ENCODE measurements at places on chromosomes 4 and X. TPM values are rescaled to one million over a fixed set of nuclear protein-coding genes. Genes with fewer than 3 reads are reported as not detected.

The MAD2L1 gene
- total RNA-seq: 0.31 TPM

The SNX12 gene
- total RNA-seq: 48.8 TPM

The PRR32 gene
- not detected for total RNA-seq

The FANCB gene
- 1.0 TPM for total RNA-seq

DNA sequence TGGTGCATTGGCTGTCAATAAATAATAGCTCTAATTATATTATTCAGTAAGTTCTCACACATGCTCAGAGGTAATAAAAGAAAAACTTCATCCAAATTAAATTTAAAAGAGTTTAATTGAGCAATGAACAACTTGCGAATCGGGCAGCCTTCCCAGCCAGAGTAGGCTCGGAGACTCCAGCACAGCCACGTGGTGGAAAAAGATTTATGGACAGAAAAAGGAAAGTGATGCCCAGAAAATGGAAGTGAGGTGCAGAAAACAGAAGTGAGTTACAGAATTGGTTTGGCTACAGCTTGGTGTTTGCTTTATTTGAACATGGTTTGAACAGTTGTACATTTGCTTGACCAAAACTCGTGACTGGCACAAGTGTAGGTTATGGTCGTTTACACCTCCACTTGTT is 13.6 kb upstream of the BOD1L1 start:
- no peak for DNase-seq

DNA sequence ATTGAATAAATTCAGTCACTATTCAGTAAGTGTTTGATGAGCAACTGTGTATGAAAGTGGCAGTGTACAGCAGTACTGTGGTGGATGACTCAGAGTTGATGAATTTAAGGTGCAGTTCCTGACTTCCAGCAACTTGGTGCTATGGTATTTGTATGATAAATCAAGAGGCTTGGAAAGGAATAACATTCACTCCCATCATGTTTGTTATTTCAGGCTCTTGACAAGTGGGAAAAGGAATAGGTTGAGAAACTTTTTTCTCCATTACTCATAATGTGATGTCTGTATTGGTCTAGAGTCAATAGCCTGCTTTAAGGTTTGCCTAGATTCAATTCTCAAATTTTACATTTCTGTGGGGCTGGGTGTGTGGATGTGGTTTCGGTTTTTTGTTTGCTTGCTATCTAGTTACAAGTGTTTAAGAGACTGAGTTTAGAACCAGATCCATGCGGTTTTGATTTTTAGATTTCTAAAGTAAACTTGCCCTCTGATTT is 35.1 kb upstream of the CYP2U1 start:
- DNase-seq: no peak

DNA sequence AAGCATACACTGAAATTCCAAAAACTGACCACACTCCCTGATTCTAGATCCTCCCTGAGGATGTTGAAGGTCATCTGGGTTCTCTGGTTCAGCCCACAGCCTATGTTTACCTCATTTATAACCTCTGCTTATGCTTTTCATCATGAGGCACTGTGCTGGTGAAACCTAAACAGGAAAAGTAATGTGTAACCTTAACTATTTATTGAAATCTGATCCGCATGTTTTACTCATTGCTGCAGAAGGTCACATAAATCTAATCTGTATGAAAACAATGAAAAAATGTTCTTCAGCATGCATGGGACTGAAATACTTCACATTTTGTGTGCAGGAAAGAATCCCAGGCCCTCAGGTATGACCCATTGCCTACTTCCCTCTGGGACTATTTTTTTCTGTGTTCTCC is 30.3 kb downstream of the UCHL1 start:
- no peak for DNase-seq

- DNase-seq: no peak
Observed at GRCh38 chr4:71978210-71978835, 53.5 kb upstream of the NPFFR2 start.

GRCh38 chr4:172308078-172308477 is 494.9 kb downstream of the GALNTL6 start:
- no peak for DNase-seq

DNA sequence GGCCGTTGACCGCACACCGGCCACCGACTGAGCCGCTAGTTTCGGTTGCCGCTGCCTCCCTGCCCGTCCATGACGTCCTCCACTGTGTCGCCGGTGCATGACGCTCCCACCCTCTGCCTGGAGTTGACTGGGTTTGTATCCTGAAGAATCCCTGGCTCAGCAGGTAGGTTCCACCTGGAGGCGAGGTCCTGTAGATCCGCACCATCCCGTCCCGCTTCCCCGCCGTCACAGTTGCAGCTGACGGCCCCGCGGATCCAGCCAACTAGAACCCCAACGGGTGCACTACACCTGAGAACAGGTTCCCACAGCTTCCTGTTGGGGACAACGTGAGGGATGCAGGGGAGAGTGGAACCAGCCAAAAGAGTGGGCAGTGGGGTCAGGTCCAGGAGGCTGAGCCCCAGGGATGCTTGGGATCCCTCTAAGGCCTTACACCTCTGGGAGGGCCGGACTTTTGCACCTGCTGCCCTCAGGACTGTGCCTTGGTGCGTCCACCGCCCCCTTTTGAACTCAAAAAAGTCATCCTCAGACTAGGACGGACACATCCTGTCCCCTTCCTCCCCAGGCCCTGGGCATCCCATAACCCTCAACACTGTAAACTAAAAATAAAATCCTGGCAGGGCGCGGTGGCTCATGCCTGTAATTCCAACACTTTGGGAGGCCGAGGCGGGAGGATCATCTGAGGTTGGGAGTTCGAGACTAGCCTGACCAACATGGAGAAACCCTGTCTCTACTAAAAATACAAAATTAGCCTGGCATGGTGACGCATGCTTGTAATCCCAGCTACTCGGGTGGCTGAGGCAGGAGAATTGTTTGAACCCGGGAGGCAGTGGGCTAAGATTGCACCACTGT is 1.1 kb upstream of the SLBP start:
- no peak for DNase-seq

DNA sequence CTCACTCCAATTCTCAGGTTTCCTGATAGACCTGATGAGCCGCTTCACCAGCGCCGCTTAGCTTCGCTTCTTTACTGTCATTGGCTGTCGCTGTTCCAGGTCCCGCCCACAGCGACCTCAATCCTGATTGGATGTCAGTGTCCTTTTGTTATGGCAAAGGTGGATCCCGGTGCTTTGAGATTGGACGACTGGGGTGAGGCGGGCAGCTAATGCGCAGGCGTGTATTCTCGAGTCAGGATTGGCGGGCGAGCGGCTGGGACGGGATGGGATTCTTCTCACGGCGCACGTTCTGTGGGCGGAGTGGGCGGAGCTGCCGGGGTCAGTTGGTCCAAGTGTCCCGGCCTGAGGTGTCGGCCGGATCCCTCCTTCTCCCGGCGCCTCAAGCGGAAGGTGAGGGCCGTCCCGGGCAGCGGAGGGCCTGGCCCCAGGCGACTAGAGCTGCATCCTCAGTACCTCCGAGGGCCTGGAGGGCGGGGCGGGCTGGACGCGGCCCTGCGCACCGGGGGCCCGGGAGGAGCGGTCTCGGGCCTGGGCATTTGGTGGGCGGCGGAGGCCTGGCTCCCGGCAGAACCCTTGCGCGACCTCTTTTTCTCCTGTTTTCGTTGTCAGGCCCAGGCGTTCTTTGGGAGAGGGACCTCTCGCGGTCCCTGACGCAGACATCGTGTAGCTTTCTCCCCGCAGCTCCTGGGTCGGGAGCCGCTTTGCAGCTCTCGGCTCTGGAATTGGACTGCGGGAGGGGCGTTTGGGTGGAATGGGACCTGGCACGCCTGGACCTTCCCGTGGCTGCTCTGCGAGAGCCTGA is at the start of gene SCOC:
Gene SCOC (plus strand): TSS at position 319 of the 802 bp plus-strand sequence. CDS start 5,525 bp downstream, outside the sequence.
- peak; percentile 95 for DNase-seq

- no peak for DNase-seq
Observed at GRCh38 chrX:154433605-154434004, 3.3 kb upstream of the GDI1 start.

DNA sequence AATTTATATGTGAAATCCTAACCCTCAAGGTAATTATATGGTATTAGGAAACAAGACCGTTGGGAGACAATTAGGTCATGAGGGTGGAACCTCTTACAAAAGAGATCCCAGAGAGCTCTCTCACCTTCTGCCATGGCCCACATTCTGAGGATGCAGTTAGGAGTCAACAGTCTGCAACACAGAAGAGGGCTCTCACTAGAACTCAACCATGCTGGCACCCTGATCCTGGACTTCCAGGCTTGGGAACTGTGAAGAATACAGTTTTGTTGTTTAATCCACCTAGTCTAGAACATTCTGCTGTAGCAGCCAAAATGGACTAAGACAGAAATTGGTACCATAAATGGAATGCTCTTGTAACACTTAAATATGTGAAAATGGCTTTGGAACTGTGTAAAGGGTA is 278.8 kb upstream of the GALNTL6 start:
- DNase-seq: no peak

DNA sequence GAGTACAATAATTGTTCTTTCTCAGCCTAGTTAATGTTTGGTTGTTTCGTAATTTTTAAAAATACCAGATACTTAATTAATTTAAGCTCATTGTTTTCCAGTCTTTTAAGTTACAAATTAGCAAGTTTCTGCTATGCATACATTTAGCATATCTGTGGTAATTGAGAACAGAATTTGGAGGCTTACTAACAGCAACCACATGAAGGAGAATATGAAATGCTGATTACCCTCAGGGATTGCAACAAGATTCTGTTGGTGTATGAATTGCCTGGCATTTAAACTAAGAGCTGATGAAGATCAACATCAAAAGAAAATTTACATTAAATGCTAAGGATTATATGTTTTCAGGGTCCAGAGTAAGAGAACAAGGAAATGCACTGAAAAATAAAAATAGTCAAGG is 580.0 kb upstream of the INTU start:
- DNase-seq: no peak

GRCh38 chr4:114599231-114599902 is 760 bp downstream of the UGT8 start:
- no peak for DNase-seq

DNA sequence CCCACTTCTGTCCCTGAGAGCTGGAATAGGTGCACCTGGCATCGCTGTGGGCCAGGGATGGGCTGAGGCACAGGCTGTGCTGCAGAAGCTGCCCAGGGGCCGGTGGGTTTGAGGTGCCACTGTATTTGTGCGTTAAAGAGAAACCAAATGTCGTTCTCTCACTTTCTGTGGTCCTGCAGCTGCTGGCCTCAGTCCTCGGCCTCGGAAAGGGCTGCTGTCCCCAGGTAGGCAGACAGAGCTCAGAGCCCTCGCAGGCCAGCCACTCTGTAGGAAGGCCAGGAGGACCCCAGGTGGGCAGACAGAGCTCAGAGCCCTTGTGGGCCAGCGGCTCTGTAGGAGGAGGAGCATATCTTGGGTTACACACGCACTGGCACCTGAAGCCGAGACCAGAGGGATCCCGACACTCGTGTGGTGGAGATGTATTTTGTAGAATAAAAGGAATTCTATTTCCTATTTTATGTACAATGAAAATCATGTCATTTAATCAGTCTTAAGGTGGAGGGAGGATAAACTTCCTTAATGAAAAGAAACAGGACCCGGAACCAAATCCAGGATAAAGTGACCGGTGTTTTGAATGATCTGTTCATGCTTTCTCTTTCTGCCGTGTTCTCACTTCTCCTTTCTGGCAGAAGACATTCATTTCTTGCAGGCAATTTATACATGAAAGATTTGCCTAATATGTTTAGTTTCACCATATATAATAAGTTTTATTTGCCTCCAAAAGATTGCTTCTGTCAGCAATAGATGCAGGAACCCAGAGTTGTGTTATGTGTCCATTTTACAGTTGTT is 54.4 kb upstream of the HGFAC start:
- no peak for DNase-seq

DNA sequence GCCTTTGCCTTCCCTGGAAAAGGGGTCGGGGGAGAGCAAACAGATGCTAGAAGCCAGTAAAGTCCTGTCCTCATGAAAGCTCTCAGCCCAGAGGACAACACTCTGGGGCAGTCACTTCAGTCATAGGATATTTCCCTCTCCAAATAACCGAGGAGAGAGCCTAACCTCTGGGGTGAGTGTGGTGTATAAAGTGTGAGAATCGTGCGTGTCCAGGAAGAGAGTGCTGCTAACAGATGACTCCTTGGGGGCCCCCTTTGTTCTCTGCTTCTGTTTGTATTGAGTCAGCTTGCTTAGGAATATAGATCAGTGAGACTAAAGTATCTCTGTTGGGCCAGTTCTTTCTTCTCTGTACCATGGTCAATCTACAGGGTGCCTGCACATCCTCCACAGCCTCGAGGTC is 247.2 kb downstream of the PALLD start:
- DNase-seq: no peak

GRCh38 chrX:110034036-110034435 is 31.1 kb downstream of the TMEM164 start:
- no peak for DNase-seq

- DNase-seq: no peak
Observed at GRCh38 chr4:107363125-107363524, 327.0 kb upstream of the DKK2 start.

DNA sequence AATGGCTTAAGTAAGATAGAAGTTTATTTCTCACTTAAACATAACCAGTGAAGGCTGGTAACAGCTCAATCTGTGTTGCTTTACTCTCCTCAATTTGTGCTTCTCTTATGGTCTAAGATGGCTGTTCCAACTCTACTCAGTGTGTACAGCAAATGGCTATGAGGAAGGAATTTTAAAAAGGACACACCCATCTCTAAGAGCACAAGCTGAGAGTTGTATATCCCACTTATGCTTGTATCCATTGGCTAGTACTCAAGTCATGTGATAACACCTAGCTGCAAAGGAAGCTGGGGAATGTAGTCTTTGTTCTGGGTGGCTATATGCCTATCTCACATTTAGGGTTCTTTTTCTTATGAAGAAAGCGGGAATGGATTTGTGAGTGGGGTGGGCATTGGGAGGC is 63.3 kb downstream of the GPAT3 start:
- no peak for DNase-seq

DNA sequence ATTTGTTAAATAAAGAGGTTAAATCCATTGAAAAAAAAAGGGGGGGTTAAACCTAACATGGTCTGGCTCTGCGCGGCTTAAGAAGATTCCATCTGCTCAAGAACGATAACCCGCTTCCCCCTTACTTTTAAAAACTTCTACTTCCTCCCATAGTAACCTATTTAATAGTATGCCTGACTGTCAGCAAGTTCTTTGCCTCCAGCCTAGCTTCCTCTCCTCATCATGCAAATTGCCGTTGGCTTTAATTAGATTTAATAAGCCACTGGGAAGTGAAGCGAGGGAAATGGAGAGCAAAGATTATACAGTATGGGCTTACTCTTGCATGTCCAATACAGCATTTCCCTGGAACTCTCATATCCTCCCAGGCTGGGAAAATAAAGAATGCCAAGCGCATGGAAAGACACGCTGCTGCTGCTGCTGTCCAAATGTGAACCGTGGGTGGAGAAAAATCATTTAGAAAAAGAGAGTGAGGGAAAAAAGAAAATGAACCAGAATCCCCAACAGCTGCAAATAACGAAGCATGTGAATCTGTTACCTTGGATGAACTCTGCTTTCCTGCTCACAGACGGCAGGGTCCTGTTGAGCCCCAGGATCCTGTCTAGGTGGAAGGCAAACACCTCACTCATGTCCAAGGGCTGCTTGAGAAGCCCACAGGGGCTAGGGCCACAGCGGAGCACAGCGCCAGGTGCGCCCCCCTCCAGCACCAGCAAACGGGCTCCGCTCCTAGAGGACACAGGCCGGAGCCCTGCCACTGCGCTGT is 2.7 kb downstream of the GASK1B start:
- no peak for DNase-seq

- DNase-seq: no peak
Observed at GRCh38 chr4:182306792-182307507, 63.7 kb downstream of the TENM3 start.

Measured in omental fat pad (tissue), 4 donors.